ENCODE measurements at places on chromosomes 1 and 21.

DNA sequence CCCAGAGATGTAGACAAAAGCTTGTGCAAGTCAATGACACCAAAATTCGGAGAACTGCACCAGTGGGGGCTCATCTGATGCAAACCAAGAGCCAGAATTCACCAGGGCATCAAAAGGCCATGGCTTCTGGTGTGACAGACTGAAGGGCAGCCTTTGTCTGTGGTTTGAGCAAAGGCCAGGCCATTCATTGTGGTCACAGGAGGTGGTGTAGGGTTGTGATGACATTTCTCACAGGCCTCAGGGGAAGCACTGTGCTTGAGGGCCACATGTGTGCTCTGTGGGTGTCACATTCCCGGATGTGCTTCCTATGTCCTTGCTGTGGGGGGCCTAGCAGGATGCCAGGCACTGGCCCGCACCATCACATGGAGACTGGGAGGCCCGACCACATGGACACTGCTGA, 22.5 kb upstream of the KCNE1 start:
- peak; percentile 89 for DNase-seq

DNA sequence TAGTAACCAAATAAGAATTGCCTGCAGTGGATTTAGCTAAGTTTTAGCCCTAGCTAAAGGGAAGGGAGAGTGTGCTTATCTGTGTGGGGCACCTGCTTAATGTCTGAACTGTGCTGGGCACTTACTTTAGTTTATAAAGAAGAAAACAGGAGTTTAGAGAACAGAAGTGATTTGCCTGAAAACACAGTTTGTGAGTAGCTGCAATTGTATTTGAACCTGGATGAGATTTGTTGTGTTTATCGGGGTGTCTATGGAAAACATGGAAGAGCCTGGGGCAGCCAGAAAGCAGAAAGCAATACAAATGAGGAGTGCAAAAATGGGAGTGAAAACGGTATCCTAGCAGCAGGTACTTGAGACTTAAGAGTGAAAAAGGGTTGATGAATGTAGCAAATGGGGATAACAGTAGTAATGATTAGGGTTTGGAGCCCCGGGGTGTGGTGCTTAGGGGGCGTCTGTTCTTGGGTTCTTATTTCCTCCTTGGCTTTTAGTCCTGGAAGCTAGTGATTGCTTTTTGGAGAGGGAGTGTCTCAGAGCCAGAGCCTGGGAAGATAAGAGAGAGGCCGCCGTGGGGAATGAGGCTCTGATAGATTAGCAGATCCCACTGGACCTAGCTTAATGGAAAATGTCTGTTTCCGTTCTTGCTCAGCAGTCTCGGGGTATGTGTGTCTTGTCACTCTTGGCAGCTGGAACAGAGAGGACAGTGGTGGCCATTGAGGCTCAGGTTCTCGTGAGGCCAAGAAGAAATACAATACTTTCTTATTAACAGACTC, 5.6 kb downstream of the PRCC start:
- DNase-seq, result no peak

DNA sequence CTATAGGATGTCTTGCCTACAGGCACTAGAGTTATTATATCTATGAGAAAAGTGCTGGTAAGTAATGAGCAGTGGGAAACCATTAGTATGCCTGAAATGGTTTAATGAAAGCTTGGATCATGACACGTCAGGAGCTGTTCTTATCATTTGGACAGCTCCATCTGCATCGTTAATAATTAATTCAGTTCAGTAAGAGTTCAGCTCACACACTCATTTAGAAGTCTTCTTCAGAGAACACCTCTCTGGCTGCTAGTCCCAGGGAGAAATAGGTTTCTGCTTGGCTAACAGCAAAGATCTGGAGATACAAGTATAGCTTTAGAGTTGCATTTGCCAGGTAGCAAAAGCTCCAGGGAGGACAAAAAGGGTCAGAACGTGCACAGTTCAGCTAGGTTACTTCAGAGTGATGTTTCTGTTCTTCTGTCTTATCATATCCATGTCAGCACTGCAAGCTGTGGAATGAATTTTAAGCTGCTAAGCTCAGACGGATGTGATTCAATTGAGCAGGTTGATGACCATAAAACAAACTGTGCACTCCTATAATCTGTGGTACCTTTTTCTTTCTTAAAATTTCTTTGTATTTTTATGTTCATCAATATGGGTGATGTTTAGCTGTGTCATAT, 173.6 kb downstream of the ADGRL2 start:
- DNase-seq, result no peak

DNA sequence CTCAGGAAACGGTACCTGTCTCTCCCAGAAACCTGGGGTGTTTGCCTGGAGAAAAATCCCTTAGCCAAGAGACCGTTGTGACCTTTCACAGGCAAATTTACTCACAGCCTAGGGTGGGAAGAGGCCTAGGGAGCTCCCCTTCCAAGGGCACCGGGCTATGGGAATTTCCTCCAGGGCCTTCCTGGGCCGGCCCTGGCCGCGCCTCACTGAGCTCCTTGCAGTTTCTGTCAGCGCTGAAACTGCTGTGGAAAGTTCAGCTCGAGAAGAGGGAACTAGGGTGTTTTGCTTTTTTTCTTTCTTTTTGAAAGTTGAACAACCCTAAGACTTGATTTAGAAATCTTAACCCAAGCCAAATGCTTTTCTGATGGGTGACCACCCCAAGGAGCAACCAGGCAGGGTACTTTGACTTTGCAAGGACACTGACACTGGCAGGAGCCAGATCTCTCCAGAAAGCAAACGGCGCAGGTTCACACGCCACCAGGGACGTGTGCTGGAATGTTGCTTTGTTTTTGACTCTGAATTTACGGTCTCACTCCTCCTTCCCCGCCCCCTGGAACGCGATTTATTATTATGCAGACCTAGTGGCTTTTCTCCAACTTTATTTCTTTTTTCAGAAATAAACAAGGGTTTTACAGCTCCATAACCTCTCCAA, 229.6 kb upstream of the JUN start:
- DNase-seq, result peak; percentile 80

DNA sequence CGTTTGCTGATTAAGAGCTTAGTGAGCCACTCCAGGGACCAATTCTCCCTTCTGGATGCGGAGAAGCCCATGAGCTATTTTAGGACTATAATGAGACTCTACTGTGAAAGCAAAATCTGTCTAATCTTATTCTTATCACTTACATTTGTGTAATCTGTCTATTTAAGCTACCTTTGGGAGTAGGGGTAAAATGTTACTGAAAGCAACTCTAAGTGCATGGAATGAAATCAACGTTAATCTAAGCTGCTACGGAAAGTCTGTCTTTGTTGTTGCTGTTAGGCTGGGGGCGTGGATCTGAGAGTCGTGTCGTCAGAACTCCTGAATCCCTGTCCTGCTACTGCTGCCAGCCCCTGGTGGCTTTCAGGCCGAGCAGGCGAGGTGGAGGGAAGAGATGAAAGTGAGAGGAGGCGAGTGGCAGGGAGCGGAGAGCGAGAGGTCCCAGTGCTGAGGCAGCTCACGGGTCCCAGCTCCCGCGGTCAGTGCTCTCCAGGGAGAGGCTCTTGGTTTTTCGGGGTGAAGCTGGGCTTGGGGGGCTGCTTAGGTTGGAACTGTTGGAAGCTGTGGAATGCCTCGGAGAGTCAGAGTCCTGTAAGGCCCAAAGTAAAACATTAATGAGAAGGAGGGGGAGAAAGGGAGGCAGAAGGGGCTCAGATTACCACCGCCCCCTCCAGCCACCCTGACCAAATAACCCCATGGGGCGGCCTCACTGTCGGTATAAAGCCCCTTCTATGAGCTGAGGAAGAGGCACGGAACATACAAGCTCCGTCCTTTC, 53.9 kb downstream of the COQ8A start:
- no peak for DNase-seq

DNA sequence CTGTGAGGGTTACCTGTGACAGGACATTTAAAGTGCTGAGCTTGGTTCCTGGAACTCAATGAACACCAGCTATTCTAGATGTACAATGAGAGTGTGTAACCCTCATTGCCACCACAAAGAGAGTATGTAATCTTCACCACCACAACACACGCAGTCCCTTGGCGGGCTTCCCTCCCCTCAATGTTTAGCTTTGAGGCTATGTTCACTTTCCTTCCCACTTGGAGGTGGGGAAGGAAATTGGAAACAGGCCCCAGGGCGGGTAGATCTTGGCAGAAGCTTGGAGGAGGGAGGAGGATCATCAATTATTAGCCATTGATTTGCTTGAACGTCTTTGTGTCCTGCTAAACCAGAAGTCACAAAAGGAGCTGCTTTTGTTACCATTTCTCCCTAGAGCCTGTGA, 8.3 kb upstream of the COL16A1 start:
- peak; percentile 83 for DNase-seq

DNA sequence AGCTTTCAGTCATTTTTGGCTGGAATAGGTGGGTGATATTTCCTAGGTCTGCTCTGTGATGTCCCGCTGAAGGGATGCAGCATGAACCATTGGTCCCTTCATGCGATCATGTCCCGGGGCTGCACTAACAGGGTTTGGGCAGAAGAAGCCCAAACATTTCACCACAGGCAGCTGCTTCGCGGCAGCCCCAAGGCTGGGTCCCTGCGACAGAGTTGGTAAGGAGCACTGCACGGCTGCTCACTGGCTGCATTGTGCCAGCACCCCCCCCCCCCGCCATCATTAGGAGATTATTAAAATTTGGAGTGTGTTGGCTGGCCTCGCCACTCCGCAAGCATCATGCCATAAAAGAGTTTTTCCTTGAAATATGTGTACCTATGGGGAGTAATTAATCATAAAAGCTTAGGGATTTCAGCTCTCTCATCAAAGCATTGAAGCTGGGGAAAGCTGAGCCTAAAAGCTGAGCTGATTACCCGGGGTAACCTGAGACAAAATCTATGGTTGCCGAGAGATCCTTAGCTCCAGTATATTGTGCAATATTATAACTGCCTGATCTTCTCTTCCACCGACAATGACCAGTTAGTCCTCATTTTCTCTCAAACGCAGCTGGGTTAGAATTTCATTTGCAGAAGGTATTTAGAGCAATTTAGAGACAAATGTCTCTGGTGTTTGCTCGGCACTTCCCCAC, 62.5 kb downstream of the PEX14 start:
- no peak for DNase-seq

GRCh38 chr1:151825204-151825603, 6.4 kb downstream of the RORC start:
- DNase-seq, result no peak

DNA sequence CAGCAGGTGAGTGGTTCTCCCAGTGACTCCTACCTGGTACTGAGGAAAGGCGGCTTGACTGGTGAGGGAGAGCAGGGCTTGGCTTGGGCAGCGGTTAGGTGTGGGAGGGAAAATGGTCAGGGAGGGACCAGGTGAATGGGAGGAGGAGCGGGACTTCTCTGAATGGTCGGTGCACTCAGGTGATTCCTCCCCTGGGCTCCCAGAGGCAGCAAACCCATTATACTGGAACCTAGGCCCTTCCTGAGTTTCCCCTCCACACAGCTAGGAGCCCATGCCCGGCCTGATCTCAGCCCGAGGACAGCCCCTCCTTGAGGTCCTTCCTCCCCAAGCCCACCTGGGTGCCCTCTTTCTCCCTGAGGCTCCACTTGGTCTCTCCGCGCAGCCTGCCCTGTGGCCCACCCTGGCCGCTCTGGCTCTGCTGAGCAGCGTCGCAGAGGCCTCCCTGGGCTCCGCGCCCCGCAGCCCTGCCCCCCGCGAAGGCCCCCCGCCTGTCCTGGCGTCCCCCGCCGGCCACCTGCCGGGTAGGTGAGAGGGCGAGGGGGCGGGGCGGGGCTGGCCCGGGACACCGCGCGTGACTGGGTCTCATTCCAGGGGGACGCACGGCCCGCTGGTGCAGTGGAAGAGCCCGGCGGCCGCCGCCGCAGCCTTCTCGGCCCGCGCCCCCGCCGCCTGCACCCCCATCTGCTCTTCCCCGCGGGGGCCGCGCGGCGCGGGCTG, 2.3 kb downstream of the ARTN start:
- no peak for DNase-seq

- DNase-seq, result no peak
These were observed 125.8 kb downstream of the NTMT2 start for GRCh38 chr1:170271430-170272161.

DNA sequence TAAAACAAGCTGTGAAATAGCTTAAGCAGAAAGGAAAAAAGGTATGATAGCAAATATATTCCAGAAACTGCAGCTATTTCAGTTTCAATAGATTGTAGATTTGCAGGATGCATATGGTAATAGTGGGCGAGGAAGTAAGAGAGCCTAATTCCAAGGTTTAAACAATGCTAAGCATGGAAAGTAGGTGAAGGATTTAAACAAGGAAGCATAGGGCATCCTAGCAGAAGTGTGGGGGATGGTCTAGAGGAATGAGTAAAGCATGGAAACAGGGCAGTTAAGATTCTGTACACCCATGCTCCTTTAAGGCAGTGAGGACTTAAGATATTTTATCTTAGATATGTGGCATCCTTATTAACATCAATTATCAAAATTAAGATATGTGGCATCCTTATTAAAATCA, 2.6 kb downstream of the IVNS1ABP start:
- DNase-seq, result peak; percentile 41

DNA sequence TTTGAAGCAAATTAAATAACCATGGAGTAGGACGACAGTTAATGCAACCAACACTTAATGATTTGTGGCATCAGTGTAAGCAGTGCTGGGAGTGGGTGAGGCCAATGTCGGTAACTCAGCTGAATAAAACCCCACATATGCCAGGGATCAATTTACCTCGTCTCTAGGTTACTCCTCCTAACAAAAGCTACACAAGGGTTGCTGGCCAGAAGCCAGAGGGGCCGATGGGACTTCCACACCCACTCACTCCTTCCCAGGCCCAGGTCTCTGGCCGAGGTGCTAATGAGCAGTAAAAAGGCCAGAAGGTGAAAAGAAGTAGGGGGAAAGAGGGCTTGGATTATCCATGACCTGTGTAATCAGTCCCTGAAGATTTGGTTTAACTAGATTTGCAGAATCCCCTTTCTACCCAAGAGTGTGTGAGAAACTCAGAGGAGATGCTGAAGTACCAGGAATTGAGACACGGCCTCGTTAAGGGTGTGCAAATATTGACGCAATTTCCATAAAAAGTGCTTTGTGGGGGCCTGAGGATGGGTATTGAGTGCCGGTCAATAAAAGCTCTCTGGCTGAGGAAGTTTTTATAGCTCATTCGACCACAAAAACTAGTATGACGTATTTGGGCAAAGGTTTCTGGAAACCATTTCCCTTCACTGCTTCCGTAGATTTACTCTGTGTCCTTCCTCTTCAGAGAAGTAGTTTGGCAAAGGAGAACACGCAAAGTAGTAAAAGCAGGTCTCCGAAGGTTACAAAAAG, 145.5 kb downstream of the TBX15 start:
- DNase-seq, result no peak

DNA sequence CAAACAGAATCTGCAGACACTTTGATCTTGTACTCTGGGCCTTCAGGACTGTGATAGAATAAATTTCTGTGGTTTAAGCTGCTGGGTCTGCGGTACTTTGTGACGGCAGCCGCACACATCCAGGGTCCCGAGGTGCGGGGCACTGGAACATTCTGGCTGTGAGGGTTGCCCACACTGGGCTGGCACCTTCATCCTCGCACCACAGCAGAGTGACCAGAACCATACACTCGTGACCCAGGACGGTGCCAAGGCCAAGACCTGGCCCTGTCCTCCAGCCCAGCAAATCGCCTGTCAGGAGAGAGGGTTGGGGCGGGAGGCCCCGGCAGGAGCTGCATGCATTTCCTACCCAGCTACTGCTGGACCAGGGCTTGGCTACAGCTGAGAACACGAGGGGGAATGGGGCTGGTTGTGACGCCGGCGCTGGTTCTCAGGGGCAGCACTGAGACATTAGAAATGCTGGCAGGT, 2.6 kb upstream of the FTCD start:
- DNase-seq, result no peak

GRCh38 chr1:66214901-66215300, 319.1 kb upstream of the SGIP1 start:
- DNase-seq, result no peak
